Colonic mucosa (tissue), 4 donors: ENCODE measurements at places on chromosomes 1 and 21. TPM values are rescaled to one million over a fixed set of nuclear protein-coding genes. Genes with fewer than 3 reads are reported as not detected.
A peak's percentile ranks its signal among the peaks of the same experiment; 100 is the strongest.

The AGT gene
- total RNA-seq = 4.1 TPM

DNA sequence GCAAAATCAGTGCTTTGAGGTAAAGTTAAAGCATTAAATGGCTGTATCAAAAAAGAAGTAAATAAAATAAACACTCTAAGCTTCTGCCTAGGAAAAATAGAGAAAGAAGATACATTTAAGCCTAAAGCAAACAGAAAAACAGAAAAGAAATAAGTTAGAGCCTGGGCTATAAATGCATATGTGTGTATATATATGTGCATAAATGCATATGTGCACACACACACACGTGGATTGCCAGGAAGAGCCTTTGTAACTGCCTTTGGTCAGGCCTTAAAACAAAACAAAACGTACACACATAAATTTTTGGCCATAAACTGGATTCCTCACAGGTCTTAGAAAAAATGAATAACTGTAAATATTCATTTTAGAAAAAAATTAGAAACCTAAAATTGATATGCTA lies 925.8 kb downstream of the MRPL39 start:
- no peak overlapping the region for H3K4me3 ChIP-seq
- no peaks in the 10 kb centered on the region for H3K36me3 ChIP-seq
- DNase-seq = no peak
- H3K4me1 ChIP-seq = no peaks in the 10 kb centered on the region

GRCh38 chr1:37288900-37289299 lies 185.5 kb upstream of the ZC3H12A start:
- H3K36me3 ChIP-seq = no peaks in the 10 kb centered on the region
- H3K4me3 ChIP-seq = no peak overlapping the region
- H3K27ac ChIP-seq = no peak overlapping the region
- H3K4me1 ChIP-seq = no peaks in the 10 kb centered on the region

DNA sequence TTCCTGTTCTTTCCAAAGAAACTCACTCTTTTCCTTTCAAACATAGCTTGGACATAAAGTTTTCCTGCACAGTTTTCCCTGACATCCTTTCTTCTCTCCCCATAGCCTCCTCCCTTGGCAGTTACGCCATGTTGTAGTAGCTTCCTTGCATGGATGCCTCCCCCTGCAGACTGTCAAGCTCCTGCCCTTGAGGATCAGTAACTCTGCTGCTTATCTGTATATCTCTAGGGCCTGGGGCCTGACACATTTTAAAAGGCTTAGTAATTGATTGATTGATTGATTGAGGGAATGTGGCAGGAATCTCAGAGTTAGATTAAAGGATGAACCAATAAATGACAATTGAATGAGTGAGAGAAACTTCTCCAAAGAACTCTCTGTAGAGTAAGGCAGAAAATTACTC lies 143.7 kb downstream of the NEK7 start:
- H3K27ac ChIP-seq = no peak overlapping the region
- no peaks in the 10 kb centered on the region for H3K27me3 ChIP-seq
- no peak for DNase-seq
- no peak overlapping the region for H3K4me3 ChIP-seq
- H3K4me1 ChIP-seq = no peaks in the 10 kb centered on the region
- H3K36me3 ChIP-seq = no peaks in the 10 kb centered on the region

The FLG gene
- total RNA-seq = not detected

DNA sequence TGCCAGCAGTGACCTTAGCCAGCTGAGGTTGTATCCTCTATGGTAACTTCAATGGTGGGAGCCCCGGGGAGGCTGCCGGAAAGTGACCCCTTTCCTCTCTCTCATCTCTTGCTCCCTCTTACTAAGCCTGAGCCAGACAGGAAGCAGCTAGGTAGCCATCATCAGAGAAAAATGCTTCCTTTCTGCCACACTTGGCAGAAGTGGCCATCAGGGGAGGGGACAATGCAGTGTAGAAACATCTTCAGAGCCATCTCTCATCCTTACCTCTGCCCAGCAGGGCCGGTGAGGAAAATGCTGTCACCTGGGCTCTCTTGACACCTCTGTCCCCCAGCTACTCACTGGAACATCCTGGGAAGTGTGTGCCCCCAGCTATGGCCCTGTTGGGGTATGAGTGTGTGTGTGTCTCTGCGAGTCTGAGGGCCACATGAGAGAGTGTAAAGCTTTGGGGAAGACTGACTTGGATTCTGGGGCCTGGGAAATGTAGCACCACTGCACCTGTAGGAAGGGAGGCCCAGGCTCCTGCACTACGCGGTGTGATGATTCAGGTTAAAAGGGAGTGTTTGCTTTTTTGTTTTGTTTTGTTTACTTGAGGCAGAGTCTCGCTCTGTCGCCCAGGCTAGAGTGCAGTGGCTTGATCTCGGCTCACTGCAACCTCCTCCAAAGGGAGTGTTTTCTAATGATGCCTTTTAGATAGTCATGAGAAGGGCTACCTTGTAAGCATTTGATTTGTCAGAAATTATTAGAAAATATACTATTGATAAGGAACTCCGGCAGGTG lies 48.7 kb upstream of the CNTN2 start:
- H3K36me3 ChIP-seq = no peaks in the 10 kb centered on the region
- H3K27ac ChIP-seq = no peak overlapping the region
- DNase-seq = no peak
- H3K4me1 ChIP-seq = no peaks in the 10 kb centered on the region

DNA sequence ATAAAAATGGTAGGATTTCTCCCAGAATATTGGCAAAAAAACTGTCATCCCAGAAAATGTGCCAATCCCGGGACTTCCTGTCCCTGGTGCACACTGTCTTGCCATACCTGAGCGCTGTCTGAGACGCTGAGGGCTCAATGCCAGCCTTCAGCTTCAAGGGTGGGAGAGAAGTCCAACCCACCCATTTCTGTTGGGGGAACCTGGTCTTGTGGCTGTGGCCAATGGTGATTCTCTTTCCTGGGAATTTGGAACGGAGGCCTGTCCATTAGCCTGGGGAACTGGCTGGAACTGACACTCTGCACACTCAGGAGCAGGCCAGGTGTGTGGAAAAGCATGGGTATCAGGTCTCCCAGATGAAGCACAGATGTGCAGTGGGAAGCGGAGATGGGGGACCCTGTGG lies 6.7 kb downstream of the MTHFR start:
- no peaks in the 10 kb centered on the region for H3K27me3 ChIP-seq
- no peak overlapping the region for H3K27ac ChIP-seq
- H3K4me1 ChIP-seq = peaks cover 10% of the 10 kb centered on the region
- no peak overlapping the region for H3K4me3 ChIP-seq

- no peaks in the 10 kb centered on the region for H3K36me3 ChIP-seq
- no peaks in the 10 kb centered on the region for H3K27me3 ChIP-seq
- H3K4me3 ChIP-seq = no peak overlapping the region
- no peak for DNase-seq
These were observed 63.1 kb downstream of the TMPRSS15 start for GRCh38 chr21:18340387-18340942.

The RBM11 gene
- total RNA-seq = 0.69 TPM

The SPATC1L gene
- total RNA-seq = 6.2 TPM

GRCh38 chr1:20723537-20724363 lies 5.9 kb upstream of the KIF17 start:
- no peak overlapping the region for H3K4me3 ChIP-seq
- DNase-seq = no peak
- no peaks in the 10 kb centered on the region for H3K36me3 ChIP-seq

The COL18A1 gene
- 8.4 TPM for total RNA-seq

- DNase-seq = peak; percentile 83
- H3K36me3 ChIP-seq = no peaks in the 10 kb centered on the region
- H3K4me3 ChIP-seq = no peak overlapping the region
These were observed 4.4 kb upstream of the LGR6 start for GRCh38 chr1:202189001-202189790.

DNA sequence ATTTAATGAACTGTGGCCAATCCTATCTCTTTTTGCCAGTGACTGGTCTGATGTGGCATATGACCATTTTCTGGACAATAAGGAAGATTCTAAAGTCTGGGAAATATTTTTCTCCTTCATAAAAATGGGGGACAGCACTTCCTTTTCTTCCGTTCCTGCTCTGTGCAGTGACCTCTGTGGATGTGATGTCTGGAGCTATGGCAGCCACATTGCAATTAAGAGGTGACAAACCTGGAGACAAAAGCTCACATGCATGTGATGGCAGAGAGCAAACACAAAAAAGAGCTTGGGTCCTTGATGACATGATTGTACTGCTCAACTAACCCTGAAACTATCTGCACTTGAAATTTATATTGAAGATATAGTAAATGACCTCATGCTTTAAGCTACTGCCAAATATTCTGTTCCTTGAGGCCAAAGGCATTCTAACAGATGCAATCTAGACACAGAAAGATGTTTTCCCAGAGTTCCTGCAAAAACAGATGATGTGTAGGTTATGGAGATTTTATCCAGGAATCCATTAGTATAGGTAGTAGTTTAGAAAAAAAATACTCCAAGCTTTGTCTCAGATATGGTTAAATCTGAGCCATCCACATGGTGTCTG lies 2.2 kb upstream of the MAGI3 start:
- peaks cover under 1% of the 10 kb centered on the region for H3K4me1 ChIP-seq
- no peak for DNase-seq
- no peaks in the 10 kb centered on the region for H3K36me3 ChIP-seq
- H3K27me3 ChIP-seq = no peaks in the 10 kb centered on the region

DNA sequence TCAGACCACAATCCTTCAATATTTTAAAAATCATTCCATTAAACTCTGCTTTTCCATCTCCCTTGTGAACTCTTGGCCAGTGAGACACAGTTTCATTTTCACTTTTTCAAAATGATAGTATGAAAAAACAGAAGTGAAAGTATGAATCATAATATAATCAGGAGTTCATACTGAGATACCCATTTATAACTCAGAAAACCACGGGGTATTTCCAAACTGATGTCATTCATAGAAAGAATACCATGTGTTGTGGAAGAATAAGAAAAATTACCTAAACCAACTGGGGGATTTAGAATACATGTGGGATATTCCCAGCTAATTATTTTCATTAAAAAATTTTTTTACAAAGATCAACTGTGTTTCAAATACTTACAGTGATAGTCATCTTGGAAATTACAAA lies 149.9 kb downstream of the MRPL39 start:
- DNase-seq = no peak
- H3K4me3 ChIP-seq = no peak overlapping the region
- no peak overlapping the region for H3K27ac ChIP-seq
- no peaks in the 10 kb centered on the region for H3K4me1 ChIP-seq
- no peaks in the 10 kb centered on the region for H3K27me3 ChIP-seq

DNA sequence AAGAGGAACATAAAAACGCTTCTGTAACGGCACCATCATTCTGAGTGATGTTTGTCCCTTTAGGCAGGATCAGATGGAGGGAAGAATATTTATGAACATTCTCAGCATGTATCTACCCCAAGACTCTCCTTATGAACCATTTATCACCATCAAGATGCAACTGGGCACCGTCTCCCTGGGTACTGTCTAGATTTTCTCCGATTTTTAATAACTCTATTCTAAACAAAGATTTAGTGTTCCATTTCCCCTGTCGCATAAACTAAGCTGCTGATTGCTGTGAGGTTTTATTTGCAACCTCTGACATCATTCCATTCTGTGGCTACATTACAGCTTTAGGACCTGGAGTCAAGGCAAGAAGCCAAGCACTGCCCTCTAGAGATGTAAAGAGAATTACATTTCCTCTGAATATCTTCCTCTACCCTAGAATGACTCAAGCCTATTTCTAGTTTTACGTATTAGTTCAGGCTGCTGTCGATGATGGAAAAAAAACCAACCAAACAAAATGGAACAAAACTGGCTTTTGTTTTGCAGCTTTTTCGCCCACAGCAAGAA lies 130.1 kb upstream of the MAP1LC3C start:
- no peak overlapping the region for H3K27ac ChIP-seq
- H3K36me3 ChIP-seq = no peaks in the 10 kb centered on the region
- no peaks in the 10 kb centered on the region for H3K27me3 ChIP-seq
- DNase-seq = no peak
- no peaks in the 10 kb centered on the region for H3K4me1 ChIP-seq

The OR14I1 gene
- total RNA-seq = not detected

DNA sequence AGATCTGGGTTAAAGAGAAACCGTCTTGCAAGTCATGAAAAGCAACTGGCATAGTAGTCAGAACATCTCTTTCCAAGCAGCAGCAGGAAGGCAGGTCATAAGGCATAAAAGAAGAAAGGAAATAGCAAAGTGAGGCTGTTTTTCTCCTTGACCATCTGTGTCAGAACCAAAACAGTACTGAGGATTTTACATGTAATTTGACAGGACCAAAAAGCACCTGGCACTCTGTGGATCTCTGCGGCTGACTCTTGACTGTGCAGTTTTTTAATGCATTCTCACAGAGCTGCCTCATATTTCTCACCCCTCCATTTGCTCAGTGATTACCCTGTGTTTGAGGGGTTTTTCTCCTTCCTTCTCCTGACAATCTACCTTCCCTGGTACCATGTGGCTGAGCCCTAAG lies 17.7 kb downstream of the TBX15 start:
- no peaks in the 10 kb centered on the region for H3K4me1 ChIP-seq
- no peaks in the 10 kb centered on the region for H3K36me3 ChIP-seq
- DNase-seq = no peak

The OR2M4 gene
- total RNA-seq = not detected

DNA sequence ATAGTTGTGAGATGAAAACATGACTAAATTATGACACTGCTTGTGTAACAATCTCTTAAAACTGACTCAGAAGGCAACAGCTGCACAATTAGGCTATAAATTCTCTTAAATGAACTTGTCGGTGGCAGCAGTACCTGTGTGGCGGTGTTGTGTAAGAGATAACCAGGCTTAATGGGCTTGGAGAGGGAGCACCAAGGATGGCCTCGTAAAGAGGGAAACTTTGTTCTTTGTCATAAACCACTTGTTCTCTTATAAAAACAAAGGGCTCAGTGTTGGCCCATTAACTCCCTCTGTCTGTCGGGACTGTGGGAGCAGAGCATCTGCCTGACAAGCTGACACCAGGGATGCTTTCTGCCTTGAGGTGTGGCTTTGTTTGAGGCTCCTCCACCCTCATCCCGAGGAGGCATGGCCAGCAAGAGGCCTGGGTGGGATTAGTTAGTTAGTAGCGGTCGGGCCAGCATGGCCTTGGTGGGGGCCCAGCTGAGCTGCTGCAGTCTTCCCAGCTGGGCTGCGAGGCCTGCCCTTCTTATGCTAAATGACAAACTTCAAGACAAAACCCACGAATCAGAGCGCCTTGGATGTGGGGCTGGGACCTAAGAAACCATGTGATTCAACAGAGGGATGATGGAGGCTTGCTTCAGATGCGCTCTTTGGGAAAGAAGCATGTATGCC lies 171.4 kb downstream of the CAMTA1 start:
- no peaks in the 10 kb centered on the region for H3K36me3 ChIP-seq
- no peaks in the 10 kb centered on the region for H3K4me1 ChIP-seq
- DNase-seq = no peak
- no peak overlapping the region for H3K27ac ChIP-seq

GRCh38 chr1:32056598-32056997 lies 16.1 kb upstream of the TMEM39B start:
- no peaks in the 10 kb centered on the region for H3K27me3 ChIP-seq
- no peak overlapping the region for H3K4me3 ChIP-seq
- H3K36me3 ChIP-seq = peaks cover 16% of the 10 kb centered on the region
- H3K4me1 ChIP-seq = no peaks in the 10 kb centered on the region

- no peaks in the 10 kb centered on the region for H3K27me3 ChIP-seq
- H3K36me3 ChIP-seq = no peaks in the 10 kb centered on the region
- DNase-seq = no peak
- no peak overlapping the region for H3K27ac ChIP-seq
These were observed 86.9 kb downstream of the LRRC8D start for GRCh38 chr1:89907727-89908212.

GRCh38 chr1:1236176-1236763 lies 4.2 kb downstream of the B3GALT6 start:
- peaks cover 31% of the 10 kb centered on the region for H3K27me3 ChIP-seq
- H3K27ac ChIP-seq = no peak overlapping the region
- no peak for DNase-seq
- H3K36me3 ChIP-seq = no peaks in the 10 kb centered on the region

The GJC2 gene
- total RNA-seq = 1.2 TPM

- H3K4me1 ChIP-seq = peaks cover 7% of the 10 kb centered on the region
- no peak overlapping the region for H3K4me3 ChIP-seq
- DNase-seq = no peak
- no peaks in the 10 kb centered on the region for H3K36me3 ChIP-seq
- no peak overlapping the region for H3K27ac ChIP-seq
These were observed 76.5 kb downstream of the CD58 start for GRCh38 chr1:116494353-116494692.
